ENCODE measurements at places on chromosomes 6 and 20.

DNA sequence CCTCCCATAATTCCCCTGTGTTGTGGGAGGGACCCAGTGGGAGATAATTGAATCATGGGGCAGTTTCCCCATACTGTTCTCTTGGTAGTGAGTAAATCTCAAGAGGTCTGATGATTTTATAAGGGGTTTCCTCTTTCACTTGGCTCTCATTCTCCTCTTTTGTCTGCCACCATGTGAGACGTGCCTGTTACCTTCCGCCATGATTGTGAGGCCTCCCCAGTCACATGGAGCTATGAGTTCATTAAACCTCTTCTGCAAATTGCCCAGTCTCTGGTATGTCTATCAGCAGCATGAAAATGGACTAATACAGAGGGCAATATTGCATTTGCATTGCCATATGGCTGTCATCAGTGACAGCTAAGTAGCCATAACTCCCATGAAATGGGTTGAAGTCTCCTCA is 63.2 kb downstream of the ZNF217 start:
- no peak for DNase-seq

- DNase-seq: no peak
These were observed 19.7 kb upstream of the HTR1B start for GRCh38 chr6:77482981-77483380.

- DNase-seq: no peak
These were observed 313.0 kb upstream of the AGPAT4 start for GRCh38 chr6:161586887-161587286.

- DNase-seq: no peak
These were observed 50.0 kb downstream of the CDKAL1 start for GRCh38 chr6:20584100-20584731.

DNA sequence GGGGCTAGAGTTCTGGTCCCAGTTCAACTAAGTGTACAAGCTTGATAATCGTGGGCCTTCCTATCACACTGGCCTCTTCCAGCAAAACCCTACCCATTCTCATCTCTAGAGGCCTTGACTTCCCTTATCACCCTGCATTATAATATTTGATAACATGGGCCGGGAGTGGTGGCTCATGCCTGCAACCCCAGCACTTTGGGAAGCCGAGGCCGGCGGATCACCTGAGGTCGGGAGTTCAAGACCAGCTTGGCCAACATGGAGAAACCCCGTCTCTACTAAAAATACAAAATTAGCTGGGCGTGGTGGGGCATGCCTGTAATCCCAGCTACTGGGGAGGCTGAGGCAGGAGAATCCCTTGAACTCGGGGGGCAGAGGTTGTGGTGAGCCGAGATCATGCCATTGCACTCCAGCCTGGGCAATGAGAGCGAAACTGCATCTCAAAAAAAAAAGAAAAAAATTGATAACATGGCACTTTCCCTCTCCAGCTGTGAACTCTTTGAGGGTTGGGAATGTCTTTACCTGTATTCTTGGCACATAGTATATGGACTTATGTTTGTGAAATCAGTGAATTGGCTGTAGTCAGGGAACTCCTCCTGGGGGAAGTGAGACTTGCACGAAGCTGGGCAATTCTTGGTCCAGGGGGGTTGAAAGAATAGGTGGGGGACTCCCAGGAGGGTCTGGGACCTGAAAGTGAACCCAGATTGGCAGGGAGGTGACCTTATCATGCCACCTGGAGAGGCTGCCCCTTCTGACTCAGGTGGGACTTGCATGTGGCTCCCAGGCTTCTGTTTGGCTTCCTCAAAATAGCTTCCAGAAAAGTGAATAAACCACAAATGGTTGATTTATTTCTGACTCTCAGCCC is 915 bp upstream of the C6orf47 start:
- no peak for DNase-seq

DNA sequence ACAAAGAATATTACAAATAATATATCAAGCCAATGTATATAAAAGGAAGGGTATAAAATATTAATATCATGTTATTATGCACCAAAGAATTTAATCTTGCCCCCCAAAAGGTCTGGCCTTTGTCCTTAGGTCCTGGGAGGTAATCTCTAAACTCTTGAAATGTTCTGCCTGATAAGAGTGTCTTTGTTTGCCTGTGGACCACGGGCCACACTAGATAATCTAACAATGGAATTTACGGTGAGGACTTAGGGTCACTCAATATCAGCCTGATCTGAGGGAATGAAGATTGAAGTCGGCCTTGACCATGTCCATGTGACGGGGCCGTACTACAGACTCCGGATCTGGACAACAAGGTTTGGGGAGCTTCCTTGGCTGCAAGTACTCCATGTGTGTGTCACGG is 42.9 kb downstream of the HUS1B start:
- no peak for DNase-seq

GRCh38 chr6:12842114-12842513 is 125.5 kb downstream of the PHACTR1 start:
- DNase-seq: no peak

All from SK-MEL-5 (cell line).